Left colon (tissue), 2 donors: ENCODE measurements at places on chromosomes 6 and 20. TPM values are rescaled to one million over a fixed set of nuclear protein-coding genes. Genes with fewer than 3 reads are reported as not detected.

Gene DNMT3B
- 0.85 TPM for total RNA-seq

Gene OR2H1
- total RNA-seq, result not detected

Gene HFE
- 8.2 TPM for total RNA-seq

Gene SULF2
- total RNA-seq, result 124 TPM

Gene MUC22
- total RNA-seq, result not detected

Gene ASIP
- total RNA-seq, result not detected

Gene TP53TG5
- 0.59 TPM for total RNA-seq

Gene CDH4
- 0.06 TPM for total RNA-seq

Gene ENPP5
- total RNA-seq, result 3.5 TPM

Gene CRISP3
- not detected for total RNA-seq

Gene LPA
- total RNA-seq, result not detected

Gene UBD
- total RNA-seq, result 2.7 TPM

Gene CCND3
- total RNA-seq, result 64.0 TPM

Gene SAMD3
- 2.0 TPM for total RNA-seq

Gene JPH2
- 0.92 TPM for total RNA-seq

Gene NFKBIL1
- 14.4 TPM for total RNA-seq

Gene SEL1L2
- total RNA-seq, result not detected

Gene SMIM8
- 6.6 TPM for total RNA-seq

Gene PACRG
- 1.3 TPM for total RNA-seq

Gene NNAT
- 3.4 TPM for total RNA-seq

Gene HLA-DQB2
- 0.95 TPM for total RNA-seq

Gene ARMH2
- total RNA-seq, result not detected

Gene GJA10
- total RNA-seq, result not detected

Gene APMAP
- 53.4 TPM for total RNA-seq

Gene SLC4A11
- total RNA-seq, result 0.56 TPM

Gene OTOR
- total RNA-seq, result not detected

Gene SNAI1
- total RNA-seq, result 0.25 TPM

Gene HCK
- 5.5 TPM for total RNA-seq
